ENCODE measurements at places on chromosomes 16 and 17. TPM values are rescaled to one million over a fixed set of nuclear protein-coding genes. Genes with fewer than 3 reads are reported as not detected.

CYGB gene
- total RNA-seq = 6.8 TPM

- DNase-seq = no peak
Measured at GRCh38 chr16:65744401-65744800, 622.1 kb upstream of the CDH5 start.

- DNase-seq = no peak
Measured at GRCh38 chr16:27383556-27384243, 18.3 kb upstream of the IL21R start.

DNA sequence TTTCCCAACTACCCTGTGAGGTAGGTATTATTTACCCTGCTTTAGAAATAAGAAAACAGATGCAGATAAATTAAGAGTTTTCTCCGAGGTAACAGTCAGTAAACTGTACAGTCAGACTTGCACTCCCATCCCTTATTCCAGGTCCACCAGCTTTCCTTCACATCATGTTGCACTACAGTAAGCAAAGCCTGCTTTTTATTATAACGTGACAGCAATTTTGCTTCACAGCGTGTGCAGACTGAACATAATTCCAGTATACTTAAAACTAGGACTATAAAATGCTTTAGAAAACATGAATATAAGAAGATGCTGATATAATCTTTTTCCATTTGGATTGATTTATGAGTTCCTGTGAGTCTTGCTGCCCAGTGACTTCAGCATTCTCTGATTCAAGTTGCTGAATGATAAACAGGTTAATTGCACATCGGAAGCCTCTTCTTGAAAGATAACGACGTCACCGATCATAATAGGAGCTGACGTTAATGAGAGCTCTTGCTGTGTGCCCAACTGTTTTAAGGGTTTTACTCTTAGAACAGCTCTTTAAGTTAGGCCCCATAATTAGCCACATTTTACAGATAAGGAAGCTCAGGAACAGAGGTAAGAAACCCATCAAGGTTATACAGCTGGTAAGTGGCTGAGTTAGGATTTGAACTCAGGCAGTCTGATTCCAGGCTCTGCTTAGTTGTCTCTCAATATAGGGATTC lies 1.4 kb downstream of the LIG3 start:
- no peak for DNase-seq

RHBDL3 gene
- total RNA-seq = 8.0 TPM

DNA sequence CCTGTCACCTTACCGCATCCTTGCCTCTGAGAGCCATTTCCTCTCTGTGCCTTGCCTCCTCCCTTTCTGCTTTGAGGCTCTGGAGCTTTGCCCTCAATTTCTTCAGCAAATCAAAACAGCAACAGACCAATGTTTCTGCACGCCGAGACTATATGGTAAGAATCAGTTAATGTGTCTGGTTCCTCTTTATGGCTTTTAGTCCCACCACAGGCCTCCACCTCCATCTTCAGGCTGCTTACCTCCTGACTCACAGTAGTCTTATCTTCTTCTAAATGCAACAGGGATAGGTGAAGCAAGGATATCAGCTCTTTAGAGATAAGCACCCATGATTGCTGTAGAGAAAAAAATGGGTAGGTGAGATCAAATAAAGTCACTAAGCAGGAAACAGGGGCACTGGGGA lies 9.2 kb upstream of the ALDOC start:
- DNase-seq = no peak

MPP3 gene
- total RNA-seq = 19.3 TPM

CRYBA1 gene
- total RNA-seq = not detected

DNA sequence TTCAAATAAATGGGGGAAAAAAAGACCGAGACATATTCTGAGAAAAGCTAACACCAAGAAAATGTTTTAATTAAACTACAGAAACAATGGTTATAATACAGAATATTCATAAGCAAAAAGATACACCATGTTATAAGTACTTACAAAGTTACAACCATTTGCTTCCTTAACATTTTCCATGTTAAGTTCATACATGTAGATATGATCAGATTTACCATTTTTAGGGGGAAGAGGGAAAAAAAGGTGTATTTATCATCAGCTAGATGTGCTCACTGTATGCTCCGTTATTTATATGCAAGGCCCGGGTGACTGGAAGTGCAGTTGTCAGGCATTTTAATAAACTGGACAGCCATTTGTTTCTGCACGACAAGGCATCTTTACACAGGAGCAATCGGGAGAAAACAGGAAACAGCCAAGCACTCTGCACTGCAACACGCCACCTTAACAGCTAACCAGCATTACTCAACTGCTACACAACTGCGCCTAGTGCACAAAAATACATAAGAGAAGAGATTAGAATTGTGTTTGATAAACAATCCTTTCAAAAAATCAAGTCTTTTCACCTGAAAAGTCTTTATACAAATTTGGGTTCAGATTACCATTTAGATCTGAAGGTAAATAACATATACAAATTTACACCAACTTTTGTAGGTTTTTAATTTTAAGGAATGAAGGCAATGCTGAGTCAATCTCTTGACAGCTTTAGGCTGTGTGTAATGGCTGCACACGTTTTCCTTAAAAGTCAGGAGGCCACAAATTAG lies 2.9 kb downstream of the SRSF2 start:
- no peak for DNase-seq

GRCh38 chr16:27222249-27223225 lies 19.2 kb downstream of the KDM8 start:
- DNase-seq = peak; percentile 58

GRCh38 chr17:50558091-50558490 lies 2.4 kb upstream of the CACNA1G start:
- no peak for DNase-seq

GRCh38 chr17:76191896-76192295 lies 48.4 kb downstream of the RNF157 start:
- DNase-seq = peak; percentile 61

- DNase-seq = peak; percentile 88
Measured at GRCh38 chr17:3528880-3529511, 28.6 kb downstream of the TRPV3 start.

CCL3 gene
- 7.2 TPM for total RNA-seq

GRCh38 chr16:11283820-11284248 lies 2.7 kb upstream of the PRM1 start:
- DNase-seq = no peak

GRCh38 chr17:19440421-19440820 lies 29.4 kb downstream of the RNF112 start:
- DNase-seq = no peak

DNA sequence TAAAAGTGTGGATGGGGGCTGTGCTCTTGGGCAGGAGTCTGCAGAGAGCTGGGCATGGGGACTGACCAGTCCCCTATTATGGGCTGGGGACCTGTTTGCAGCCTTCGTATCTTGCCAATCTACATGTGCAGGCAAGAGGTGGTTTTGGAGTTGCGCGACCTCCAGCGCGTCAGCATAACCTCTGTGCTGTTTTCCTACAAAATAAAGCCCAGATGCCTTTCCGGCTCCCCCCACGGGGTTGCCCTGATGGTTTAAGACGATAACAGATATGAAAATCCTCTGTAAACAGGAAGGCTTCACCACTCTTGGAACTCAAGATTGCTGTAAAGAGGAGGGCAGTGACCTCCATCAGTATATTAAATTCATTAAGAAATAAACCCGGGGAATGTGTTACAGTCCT lies 16.5 kb upstream of the SPPL2C start:
- no peak for DNase-seq

TP53TG3 gene
- total RNA-seq = not detected

DNA sequence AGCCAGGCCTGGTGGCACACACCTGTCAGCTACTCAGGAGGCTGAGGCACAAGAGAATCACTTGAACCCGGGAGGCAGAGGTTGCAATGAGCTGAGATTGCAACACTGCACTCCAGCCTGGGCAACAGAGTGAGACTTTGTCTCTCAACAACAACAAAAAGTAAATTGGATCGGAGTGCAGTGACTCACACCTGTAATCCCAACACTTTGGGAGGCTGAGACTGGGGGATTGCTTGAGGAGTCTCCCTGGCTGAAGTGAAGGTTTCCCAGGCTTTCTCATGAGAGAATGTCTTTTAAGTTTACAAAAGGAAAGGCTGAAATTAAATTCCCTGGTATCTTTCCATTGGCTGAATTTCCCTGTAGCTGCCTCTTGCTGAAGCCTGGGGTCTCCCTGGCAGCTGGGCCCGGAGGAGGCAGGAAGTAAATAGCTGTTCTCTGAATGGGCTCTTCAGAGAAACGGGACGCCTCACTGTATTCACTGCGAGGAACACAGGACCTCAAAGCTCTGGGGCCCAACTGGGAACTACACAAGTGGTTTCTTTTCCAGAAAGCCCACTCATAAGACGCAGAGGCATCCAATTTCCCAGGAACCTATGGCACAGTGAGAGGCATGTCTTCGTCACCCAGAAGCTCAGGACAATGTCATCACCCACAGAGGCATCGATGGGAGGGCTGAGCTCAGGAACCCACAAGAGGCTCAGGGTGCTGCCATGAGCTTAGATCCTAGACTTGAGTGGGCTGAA lies 77.4 kb upstream of the SMURF2 start:
- peak; percentile 61 for DNase-seq

- peak; percentile 85 for DNase-seq
Measured at GRCh38 chr17:8109661-8110455, 8.5 kb downstream of the ALOXE3 start.

GRCh38 chr16:58542291-58542690 lies 27.0 kb downstream of the SETD6 start:
- DNase-seq = no peak

- no peak for DNase-seq
Measured at GRCh38 chr17:15431196-15431595, 36.2 kb downstream of the CDRT4 start.

- DNase-seq = no peak
Measured at GRCh38 chr16:14549789-14550153, 80.3 kb downstream of the PARN start.

- no peak for DNase-seq
Measured at GRCh38 chr17:2092253-2092652, 37.4 kb downstream of the HIC1 start.

ZG16 gene
- not detected for total RNA-seq

GRCh38 chr17:63543822-63544420 lies 6.4 kb upstream of the DCAF7 start:
- DNase-seq = no peak

GRCh38 chr17:4487820-4488716 lies 10.6 kb upstream of the SPNS2 start:
- DNase-seq = no peak

- no peak for DNase-seq
Measured at GRCh38 chr16:89323120-89323960, 105.8 kb downstream of the ZNF778 start.

DNA sequence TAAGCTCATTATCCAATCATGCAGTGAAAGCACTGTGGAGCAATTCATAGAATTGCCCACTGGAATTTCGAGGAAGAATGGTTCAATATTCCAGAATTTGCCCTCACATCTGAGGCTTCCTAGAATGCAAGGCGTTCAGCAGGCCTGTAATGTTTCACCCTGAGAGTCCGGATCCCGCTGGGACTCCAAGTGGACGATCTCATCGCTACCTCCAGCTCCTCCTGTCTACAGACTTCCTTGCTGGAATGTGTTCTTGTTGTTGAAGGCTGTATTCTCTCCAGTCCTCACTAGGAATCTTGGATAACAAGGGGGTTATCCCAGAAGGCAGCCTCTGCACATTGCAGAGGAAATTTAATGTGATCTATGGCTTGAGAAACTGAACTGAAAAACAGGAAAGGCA lies 7.8 kb downstream of the SLC47A1 start:
- no peak for DNase-seq

DNA sequence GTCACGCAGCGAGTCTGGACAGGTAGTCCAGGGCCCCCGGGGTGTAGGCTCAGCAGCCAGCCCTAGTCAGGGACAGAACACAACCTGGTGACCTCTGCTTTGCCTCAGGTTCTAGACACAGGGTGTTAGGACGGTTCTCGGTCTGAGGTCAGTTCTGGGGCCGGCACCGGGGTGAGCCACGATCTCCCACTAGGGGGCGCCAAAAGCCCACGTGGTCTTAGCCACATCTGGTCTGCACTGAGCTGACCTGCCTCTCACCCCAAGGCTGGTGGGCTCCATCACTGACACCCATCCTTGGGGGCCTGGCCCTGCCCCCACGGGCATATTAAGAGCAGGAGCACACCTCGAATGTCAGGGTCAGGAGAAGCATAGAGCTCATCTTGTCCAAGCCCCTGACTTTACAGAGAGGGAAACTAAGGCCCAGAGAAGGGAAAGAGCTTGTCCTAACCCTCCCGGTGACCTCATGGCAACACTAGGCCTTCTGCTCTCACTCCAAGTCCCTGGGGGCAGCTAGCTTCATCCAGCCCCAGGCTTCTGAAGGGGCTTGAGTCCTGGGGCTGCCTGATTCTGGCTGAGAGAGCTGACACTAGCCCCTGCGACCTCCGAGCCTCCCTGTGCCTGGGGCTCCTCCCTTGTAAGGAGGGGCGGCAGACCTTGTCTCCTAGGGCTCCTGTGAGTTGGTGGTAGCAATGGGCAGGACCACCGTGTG lies 9.0 kb downstream of the SLC5A10 start:
- peak; percentile 90 for DNase-seq

- no peak for DNase-seq
Measured at GRCh38 chr17:68695659-68696058, 94.5 kb upstream of the FAM20A start.

CD300C gene
- 1.6 TPM for total RNA-seq

HEATR9 gene
- not detected for total RNA-seq

YBX2 gene
- 0.92 TPM for total RNA-seq

GRCh38 chr16:66359811-66360608 lies 6.5 kb upstream of the CDH5 start:
- DNase-seq = no peak
